ENCODE measurements at places on chromosomes 1 and 21. TPM values are rescaled to one million over a fixed set of nuclear protein-coding genes. Genes with fewer than 3 reads are reported as not detected.

Gene RIIAD1
- not detected for total RNA-seq

DNA sequence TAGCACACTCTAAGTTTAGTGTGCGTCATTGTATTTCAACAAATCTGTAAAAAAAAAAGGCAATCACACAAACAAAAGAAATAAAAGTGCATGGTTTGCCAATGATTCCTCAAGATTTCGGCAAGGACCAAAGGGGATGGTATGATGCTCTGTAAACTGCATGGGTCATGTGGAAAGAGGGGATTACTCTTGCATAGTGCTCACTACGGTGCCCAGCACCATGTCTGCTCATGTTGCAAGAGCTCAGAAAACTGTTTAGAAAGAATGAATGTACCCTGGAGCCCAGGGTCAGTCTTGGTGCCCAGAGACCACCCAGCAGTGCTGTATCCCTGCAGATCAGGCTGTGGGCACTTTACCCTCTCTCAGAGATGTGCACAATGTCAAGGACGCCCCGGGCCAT, 3.6 kb upstream of the KCNA10 start:
- DNase-seq: no peak

GRCh38 chr1:234978397-234979295, 150.0 kb downstream of the TOMM20 start:
- DNase-seq: peak; percentile 92

DNA sequence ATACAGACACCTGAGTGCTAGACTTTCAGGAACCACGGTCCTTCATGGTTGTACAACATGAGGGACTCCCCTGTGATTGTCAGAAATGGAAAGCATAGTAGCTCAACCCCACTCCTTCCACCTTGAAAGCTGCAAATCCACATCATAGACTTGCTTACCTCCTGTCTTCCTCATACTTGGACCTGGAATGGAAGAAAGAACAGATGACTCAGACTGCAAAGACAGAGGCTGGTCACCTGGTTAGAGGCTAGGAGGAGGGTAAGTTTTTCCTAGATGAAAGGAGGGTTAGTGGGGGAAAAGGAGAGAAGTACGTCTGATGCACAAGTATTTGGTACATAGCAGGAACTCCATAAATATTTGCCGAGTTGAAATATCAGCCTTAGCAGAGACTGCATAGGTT, 37.2 kb downstream of the LRRC71 start:
- DNase-seq: no peak

DNA sequence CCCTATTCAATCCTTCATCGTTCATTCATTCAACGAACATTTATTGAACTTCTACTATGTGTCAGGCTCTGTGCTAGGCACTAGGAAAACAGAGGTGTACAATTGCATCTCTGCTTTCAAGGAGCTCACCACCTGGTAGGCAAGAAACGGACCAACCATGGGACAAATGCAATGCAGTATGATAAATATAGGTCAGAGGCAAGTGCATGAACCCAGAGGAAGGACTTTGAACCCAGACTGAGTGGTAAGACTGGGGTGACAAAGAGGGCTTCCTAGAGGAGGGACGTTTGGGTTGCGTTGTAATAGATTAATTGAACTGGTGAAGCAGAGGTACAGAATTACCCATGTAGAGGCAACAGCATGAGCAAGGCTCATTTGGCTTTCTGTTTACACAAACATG, 16.4 kb downstream of the CD2 start:
- DNase-seq: no peak

Gene LCE2A
- total RNA-seq: not detected

DNA sequence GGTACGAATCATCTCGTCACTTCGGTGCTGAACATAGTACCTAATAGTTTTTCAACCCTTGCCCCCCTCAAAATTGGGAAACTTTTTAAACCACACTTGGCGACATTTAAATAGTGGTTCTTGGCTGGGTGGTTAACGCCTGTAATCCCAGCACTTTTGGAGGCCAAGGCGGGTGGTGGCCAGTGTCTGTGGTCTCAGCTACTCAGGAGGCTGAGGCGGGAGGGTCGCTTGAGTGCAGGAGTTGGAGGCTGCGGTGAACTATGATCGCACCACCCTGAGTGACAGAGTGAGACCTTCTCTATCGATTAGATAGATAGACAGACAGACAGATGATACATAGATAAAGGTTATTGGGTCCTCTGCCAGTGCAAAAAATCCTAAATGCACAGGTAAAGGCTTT, 55.5 kb upstream of the RASAL2 start:
- no peak for DNase-seq

Gene DNAJC28
- 2.3 TPM for total RNA-seq

Gene CD101
- 0.15 TPM for total RNA-seq

Gene HSD3B2
- 0.83 TPM for total RNA-seq

Gene PRRC2C
- 42.6 TPM for total RNA-seq

Gene AKR7A3
- 111 TPM for total RNA-seq

DNA sequence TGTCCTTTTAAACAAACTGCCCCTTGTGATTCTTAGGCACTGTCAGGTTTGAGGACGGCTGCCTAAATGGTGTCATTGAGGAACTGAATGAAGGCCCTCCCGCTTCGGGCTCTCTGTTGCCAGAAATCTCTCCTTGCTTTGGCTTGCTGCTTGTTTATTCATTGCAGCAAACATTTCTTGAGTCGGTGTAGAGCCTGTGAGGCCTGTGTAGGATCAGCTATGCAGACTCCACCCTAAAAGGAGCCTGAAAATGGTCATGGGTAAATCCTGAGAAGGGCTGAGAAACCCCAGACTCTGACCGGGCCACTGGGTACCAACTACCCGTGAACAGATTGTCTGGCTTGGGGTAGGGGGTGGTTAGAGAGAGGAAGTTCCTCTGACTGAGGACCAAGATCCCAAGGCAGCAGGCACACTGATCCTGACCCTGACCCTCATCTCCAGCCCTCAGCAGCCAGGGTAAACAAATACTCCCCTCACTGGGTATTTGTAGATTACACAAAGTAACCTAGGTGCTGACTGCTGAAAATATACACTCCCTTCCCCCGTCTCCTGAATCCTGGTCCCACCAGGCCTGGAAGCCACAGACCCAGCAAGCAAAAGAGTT, 3.1 kb downstream of the IL6R start:
- DNase-seq: peak; percentile 85

- DNase-seq: no peak
Observed at GRCh38 chr1:49111931-49112330, 335.2 kb upstream of the BEND5 start.

DNA sequence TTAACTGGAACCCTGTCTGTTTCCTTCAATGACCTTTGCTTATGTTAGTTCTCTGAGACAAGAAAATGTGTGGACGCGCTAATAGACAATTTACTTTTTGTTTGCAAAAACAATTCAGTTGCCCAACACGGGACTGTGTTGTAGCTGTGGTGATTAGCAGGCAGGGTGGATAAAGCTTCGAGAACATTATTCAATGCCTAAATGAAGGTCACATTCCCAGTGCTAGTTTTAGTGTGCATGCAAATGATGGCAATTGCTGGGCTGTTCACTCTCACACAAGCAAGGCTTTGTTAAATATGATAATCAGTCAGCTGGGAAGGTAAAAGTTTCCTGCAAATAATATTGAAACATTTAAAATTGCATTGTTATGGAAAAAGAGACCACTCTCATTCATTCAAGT, 188.4 kb downstream of the BACH1 start:
- no peak for DNase-seq

DNA sequence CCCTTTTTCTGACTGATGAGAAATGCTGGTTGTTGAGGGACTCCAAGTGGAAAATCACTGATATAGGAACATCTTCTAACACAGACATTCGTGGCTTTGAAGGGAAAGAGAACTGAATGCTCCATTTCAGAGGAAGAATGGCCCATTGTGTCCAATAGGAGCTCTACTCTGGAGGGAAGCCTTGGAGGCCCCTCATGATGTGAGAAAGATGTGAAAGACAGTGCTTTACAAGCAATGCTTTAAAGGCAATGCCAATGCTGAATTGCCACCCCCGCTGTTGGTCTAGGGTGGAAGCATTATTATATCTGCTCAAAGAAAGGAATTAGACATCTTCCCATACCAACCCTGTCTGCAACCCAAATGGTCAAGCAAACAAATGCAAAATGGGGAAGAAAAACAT, 13.7 kb downstream of the NMNAT2 start:
- DNase-seq: no peak

DNA sequence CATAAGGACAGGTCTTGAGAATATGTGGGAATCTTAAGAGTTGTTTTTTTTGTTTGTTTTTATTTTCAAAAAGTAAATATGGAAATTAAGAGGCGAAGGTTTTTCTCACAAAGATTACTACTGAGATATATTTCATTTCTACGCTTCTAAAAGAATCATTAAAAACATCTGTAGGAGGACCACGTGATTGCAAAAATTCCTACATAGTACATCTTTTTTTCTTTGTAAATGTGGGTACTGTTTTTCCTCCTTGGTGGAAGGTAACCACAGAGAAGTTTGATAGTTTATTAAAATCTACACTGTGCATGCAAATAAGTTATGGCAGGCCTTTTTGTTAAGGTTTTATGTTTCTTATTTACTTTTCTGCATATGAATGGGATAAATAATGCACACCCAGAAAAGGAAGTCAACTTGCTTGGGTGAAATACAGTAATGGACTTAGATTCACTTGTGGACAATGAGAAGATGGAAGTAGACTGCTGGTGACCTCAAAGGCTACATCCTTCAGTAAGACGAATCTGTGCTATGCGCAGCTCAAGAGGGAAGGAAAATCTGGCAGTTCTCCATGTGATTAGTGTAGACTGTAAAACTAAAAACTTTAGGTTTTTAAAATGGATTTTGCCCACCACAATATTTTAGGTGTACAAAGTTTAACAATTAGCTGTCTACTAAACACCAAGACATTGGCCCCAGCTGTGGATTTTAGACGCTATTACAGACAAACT, 2.0 kb downstream of the AK5 start:
- DNase-seq: no peak

- no peak for DNase-seq
Observed at GRCh38 chr1:182071924-182072323, 10.4 kb upstream of the ZNF648 start.

Gene CFHR4
- 97.9 TPM for total RNA-seq

Gene NKAIN1
- total RNA-seq: not detected

Gene ETV3L
- not detected for total RNA-seq

Gene LAMC1
- 19.0 TPM for total RNA-seq

DNA sequence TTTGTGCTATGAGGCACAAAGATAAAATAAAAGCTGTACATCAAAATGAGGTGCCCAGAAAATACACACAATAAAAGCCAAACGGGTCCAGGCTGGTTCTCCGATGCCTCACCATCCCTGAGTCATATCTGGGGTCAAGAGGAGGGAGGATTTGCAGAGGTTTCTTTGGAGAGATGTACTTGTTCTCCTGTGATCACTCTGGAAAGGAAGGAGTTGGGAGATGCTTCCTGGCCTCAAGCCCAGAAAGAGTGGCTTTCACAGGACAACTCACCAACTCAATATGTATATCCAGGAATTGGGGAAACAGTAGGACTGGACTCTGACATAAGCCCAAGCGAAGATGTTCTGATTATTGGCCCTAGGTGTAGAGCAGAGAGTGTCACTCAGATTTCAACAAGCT, 51.9 kb downstream of the DIPK1A start:
- DNase-seq: no peak

GRCh38 chr1:119974013-119974412, 77.7 kb upstream of the ADAM30 start:
- no peak for DNase-seq

- no peak for DNase-seq
Observed at GRCh38 chr1:111967886-111968285, 21.6 kb downstream of the KCND3 start.

DNA sequence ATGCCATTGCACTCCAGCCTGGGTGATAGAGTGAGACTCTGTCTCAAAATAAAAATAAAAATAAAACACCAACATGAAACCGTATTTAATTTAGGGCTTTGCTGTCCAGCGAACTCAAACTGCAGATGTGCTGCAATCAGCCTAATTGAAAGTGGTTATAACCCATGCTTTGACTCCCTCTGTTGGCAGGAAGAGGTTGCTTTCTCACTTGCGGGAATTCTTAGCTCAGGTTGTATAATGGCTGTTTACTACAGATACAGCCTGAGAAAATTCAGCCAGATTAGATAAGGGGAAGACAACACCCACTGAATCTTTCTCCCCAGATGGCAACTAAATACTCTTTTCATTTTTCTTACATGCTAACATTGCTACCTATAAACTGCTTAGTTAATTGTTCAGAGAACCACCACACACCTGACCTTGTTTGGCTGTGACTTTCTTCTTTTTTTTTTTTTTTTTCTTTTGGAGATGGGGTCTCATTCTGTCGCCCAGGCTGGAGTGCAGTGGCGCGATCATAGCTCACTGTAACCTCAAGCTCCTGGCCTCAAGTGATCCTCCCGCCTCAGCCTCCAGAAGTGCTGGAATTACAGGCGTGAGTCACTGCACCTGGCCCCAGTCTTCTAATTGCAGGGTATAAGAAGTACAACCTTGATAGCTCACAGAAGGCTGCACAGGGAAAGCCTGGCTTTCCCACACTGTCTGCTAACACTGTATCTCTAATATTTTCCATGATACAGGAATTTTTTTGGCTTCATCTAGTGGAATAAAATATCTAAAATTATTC, 34.6 kb downstream of the DNTTIP2 start:
- no peak for DNase-seq

DNA sequence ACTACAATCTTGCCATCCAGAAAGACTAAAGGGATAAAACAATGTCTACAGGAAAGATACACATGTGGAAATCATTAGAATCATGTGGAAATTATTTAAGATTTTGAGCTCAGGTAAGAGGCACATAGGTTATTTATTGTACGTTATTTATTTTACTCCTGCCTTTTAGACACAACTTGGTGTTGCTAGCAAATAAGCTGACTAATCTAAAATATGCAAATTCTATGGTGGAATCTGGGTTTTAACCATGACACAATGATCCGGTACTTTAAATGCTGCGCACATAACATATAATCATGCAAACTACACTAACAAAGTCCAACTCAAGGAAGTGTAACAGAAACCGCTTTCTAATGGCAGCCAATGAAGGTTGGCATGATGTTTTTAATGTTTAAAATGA, 112.5 kb downstream of the IFI44 start:
- no peak for DNase-seq

GRCh38 chr1:175129997-175130648, 62.5 kb downstream of the KIAA0040 start:
- DNase-seq: no peak

DNA sequence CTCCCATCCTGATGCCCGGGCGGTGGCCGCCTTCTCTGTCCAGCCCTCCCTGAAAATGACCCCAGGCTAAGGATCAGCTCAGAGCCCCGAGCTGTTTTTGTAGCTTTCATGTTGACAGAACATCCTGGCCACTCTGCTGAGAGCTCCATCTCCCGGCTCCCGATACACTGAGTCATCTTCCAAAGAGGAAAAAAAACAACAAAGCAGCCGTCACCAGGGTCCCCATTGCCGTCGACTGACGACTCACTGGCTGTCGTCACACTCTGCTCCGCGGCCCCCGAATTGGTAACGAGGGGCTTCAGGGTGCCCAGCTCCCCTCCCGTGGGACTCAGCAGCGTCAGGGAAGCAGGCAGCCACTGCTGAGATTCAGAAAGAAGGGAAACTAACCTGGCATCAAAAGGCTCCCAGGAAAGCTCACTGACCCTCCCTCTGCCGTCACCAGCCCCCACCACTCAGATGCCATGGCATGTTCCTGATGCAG, 67.2 kb downstream of the CD46 start:
- peak; percentile 41 for DNase-seq
